ENCODE measurements at places on chromosomes 16 and 17.

DNA sequence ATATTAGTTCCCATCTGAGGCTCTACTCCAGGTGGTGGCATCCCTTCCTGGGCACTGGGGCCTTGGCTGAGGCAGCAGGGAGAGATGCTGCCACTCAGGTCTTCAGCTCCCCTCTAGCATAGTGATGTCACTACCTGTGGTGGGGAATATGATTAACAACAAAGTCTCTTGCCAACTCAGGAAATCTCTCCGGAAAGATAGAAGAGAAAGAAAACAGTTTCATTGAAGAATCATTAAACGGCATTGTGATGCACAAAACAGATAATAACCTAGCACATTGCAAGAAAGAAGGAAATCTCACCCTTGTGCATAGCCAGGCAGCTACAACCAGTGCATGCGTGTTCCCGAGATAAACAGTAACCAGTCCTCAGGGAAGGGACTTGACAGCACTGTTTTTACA is 12.2 kb upstream of the ZNF267 start:
- DNase-seq: no peak

DNA sequence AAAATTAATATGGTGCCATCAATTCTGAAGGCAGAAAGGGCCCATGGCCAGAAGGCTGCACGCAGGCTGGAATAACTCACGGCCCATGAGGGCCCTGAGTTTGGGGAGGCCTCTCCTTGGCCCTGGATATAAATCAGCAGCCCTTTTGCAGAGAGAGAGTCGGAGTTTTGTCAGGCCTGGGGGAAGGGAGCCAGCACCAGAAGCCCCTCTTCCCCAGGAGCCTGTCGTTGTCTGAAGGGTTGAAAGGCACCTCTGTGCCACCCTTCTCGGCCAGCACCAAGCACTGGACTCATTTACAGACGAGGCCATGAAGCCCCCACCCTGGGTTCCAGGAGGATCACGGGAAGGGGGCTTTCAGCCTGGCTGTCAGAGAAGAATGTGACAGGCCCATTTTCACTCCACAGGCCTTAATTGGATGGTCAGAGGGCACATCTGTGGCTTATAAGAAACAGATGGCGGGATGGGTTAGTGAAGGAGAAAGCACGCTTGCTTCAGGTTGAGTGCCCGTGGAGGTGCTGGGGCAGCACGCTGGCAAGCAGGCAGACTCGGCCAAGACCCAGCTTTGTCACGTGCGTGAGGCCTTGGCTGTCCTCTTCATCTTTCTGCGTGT is 140.6 kb downstream of the CLEC16A start:
- no peak for DNase-seq

DNA sequence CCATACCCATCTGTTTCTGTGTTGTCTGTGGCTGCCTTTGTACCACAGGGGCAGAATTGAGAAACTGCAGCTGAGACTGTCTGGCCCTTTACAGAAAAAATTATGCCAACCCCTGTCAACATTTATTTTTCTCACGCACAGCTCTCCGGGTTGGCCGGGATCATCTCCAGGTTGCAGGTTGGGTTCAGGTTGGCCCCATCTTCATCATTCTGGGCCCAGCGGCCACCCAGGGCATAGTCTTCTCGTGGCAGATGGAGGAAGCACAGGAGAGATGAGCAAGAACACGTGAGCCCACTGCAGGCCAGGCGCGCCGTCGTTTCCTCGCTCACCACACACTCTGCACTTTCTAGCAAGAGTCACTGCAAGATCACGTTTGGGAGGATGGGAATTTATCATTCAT is 66.1 kb upstream of the SEC14L1 start:
- DNase-seq: no peak

DNA sequence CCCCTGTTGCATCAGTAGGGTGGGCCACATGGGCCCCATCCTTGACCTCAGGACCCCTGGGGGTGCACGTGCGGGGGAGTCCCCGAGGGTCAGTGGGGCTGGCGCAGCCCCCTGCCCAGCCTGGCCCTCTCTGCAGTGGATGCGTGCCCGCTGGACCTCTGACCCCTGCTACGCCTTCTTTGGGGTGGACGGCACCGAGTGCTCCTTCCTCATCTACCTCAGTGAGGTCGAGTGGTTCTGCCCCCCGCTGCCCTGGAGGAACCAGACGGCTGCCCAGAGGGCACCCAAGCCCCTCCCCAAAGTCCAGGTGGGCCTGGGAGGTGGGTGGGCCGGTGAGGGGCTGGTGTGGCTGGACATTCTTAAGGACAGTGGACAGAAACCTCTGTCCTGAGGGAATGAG is 35.9 kb downstream of the MGAT5B start:
- DNase-seq: no peak

DNA sequence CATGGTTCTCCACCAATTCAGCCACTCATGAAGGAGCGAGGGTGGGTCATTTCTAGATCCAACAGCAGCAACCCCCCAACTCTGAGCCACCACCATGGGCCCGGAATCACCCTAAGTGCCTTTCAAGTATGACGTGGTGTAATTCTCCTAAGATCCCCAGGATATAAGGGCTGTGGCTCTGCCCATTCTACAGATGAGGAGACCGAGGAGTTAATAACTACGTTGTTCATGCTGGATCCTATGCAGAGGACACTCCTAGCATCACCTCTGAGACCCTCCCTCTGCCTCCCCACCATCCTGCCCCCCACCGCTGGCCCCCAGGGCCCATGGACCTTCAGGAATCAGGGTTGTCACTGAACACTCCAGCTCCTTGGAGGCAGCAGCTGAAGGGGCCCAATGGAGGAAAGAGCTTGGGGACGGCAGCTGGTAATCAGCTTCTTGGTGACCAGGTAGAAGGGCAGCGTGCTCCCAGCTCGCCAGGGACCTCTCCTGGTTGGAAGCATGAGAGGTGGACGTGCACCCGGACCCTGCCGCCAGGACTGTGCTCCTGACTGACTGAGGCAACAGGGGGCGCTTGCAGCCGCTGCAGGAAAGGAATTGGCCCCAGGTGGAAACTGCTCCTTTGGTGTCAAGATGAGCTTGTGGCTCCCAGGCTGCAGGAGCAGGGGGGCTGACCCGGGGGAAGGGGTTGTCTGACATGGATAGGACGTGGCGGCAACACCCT is 28.2 kb upstream of the CACNG1 start:
- no peak for DNase-seq

DNA sequence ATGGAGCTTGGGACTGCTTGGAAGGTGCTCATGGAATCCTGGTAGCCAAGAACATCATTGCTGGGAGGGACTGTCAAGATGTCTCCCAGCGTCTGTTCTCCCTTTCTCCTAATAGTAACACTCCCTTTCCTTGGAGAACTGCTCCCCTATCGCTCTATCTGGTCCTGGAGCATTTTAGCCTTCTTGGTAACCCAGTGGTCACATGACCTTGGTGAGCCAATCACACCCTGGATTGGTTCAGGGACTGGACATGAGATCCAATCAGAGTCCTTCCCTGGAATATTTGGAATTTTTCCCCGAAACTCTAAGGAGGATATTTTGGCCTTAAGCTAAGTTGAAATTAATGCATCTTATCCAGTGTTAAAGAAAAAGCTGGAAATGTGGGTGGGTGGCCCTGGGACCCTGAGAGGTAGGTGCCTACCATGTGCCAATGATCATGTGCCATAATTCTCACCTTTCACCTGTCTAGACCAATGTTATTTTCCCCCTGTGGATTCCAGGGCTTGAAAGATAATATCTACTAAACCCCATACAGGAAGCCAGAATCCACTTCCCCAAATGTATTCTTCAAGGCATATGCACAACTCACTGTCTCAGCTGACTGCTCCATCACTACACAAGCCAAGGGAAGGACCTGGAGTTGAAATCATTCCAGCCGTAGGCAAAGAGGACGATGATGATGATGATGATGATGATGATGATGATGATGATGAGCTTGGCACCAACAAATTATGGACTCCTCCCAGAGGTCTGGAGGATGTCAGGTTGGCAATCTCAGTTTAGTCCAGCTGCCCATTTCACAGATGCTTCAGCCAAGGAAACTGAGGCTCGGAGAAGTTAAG is 193.2 kb downstream of the RAB11FIP4 start:
- no peak for DNase-seq

DNA sequence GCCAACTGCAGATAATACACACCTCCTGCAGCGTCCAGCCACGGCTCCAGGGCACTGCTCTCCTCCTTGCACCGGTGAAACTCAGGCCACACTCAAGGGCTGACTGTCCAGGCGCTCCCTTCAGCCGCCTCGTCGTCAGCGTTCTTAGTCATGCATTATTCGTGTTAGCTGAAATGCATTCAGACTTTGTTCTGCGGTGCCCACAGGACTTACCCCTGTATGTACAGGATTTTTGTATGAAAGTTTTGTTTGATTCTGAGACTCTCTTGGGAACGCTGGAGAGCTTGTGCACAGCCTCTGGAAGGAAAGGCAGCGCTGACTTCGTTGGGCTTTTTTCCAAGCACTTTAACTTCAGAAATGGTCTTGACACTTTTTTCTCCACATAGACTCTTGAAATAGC is 22.1 kb downstream of the CIBAR2 start:
- DNase-seq: no peak

DNA sequence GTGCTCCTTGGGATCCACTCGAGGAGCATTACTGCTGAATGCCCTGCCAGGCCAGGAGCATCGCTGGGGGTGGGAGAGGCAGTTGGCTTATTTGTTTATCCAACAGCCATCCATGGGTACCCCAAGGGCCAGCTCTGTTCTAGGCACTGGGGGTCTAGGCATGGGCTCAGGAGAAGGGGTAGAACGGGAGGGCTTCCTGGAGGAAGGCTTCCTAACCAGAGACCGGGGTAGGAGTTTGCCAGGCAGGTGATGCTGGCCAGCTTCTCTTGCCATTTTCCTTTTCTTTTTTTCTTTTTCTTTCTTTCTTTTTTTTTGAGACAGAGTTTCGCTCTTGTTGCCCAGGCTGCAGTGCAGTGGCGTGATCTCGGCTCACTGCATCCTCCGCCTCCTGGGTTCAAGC is 241.0 kb downstream of the SEC14L1 start:
- no peak for DNase-seq

GRCh38 chr16:31333686-31334649 is 21.0 kb upstream of the ITGAX start:
- no peak for DNase-seq

DNA sequence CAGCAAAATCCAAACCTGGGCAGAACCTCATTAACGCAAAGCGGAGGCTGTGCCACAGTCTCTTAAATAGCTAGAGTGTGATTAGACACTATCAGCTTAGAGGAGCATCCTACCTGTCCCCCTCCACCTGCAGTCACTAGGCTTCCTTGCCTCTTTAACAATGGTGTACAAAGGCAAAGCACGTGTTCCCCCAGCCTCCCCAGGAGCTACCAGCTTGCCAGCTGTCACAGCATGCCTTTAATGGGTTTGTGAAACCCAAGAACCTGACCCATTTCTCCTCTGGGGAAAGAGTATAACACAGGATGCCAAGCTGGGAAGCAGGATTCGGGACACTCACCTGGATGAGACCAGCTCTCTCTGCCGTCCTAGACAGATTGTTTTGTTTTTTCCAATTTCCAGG is 37.2 kb upstream of the TBX2 start:
- no peak for DNase-seq

Measured in substantia nigra (tissue), 51 donors.